Naive thymus-derived CD4-positive, alpha-beta T cell (primary cell): ENCODE measurements at places on chromosomes 4 and X. TPM values are rescaled to one million over a fixed set of nuclear protein-coding genes. Genes with fewer than 3 reads are reported as not detected.

WDR44 gene
- total RNA-seq, result 19.0 TPM

- H3K4me3 ChIP-seq, result no peak overlapping the region
- H3K36me3 ChIP-seq, result no peaks in the 10 kb centered on the region
- H3K27ac ChIP-seq, result no peak overlapping the region
- no peaks in the 10 kb centered on the region for H3K27me3 ChIP-seq
- no peak for DNase-seq
- no peaks in the 10 kb centered on the region for H3K4me1 ChIP-seq
Observed at GRCh38 chr4:40600850-40601249, 28.8 kb downstream of the RBM47 start.

GRCh38 chr4:111985426-111985825 is 159.8 kb upstream of the FAM241A start:
- no peaks in the 10 kb centered on the region for H3K36me3 ChIP-seq
- peaks cover 3% of the 10 kb centered on the region for H3K27me3 ChIP-seq
- H3K4me1 ChIP-seq, result no peaks in the 10 kb centered on the region
- DNase-seq, result no peak
- no peak overlapping the region for H3K4me3 ChIP-seq

DUX4 gene
- total RNA-seq, result not detected
